ENCODE measurements at places on chromosomes 6 and 20.
A peak's percentile ranks its signal among the peaks of the same experiment; 100 is the strongest.

GRCh38 chr6:148203970-148204369 is 138.7 kb upstream of the SASH1 start:
- DNase-seq = peak; percentile 2

- no peak for DNase-seq
Measured at GRCh38 chr6:18115356-18115755, 7.1 kb downstream of the NHLRC1 start.

- DNase-seq = no peak
Measured at GRCh38 chr20:58718121-58718563, 25.5 kb downstream of the NPEPL1 start.

GRCh38 chr20:59363101-59363500 is 62.7 kb downstream of the EDN3 start:
- no peak for DNase-seq

All from stimulated activated CD4-positive, alpha-beta T cell treated with anti-CD3 and anti-CD28 coated beads, TNF-alpha, amount 100 ng/mL, for 1 hour (primary cell).